ENCODE measurements at places on chromosomes 4 and X.

GRCh38 chrX:150409486-150409885 lies 46.4 kb downstream of the MAMLD1 start:
- no peak for DNase-seq

GRCh38 chrX:120450163-120450562 lies 18.9 kb downstream of the LAMP2 start:
- DNase-seq, result no peak

DNA sequence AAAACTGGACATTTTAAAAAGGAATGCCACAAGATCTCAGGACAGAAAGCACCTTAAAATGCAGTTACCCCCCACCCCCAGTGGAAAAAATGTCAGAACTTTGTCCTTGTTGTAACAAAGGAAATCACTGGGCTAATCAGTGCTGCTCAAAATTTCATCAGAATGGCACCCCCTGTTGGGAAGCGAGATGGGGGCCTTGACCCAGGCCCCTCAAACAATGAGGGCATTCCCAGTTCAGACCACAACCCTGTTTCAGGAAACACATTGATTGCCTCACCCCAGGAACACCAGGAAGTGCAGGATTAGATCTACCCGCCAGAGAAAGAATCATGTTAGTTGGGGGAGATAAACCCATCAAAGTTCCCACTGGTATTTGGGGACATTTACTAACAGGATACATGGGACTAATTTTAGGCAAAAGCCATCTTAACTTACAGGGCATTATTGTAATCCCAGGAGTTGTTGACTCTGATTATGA lies 16.4 kb downstream of the SPIN2B start:
- DNase-seq, result no peak

DNA sequence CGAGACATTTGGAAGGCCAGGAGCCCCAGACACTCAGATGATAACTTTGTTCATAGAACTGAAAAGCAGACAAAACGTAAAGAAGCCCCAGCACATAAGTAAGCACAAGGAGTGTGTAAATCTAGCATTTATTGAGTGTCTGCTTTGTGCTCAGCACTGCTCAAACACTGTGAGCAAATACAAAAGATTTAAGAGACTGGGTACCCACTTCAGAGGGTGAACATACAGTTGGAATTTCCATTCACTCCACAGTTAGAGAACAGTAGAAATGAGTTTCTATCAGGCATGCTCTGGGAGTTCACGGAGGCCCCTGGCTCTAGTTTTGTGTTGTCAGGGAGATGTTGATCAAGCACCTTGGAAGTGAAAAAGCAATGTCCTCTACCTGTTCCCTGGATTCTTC lies 39.8 kb downstream of the ACE2 start:
- no peak for DNase-seq

DNA sequence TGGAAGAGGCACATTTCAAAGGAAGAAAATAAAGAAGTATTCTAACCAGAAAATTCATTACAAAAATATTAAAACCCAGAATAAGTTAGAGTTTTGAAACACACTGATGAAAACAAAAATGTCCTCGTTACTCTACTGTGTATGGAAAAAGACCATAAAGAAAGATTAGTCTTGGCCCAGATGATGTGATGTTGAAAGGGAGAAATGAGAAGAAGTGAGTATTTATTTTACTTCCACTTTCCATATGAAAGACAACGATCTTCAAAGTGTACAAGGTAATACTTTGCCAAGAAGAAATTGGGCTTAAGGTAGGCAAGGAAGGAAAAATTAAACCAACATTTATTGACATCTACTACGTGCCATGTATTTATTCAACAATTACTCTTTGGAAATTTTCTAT lies 48.6 kb upstream of the EMCN start:
- DNase-seq, result no peak

GRCh38 chrX:43566170-43566569 lies 89.9 kb upstream of the MAOA start:
- no peak for DNase-seq

Data from NCI-H2171 (cell line).